ENCODE measurements at places on chromosomes 5 and 9. TPM values are rescaled to one million over a fixed set of nuclear protein-coding genes. Genes with fewer than 3 reads are reported as not detected.

The SCAMP1 gene
- polyA plus RNA-seq, result 151 TPM

The SLC27A6 gene
- 7.9 TPM for polyA plus RNA-seq

The SLC34A3 gene
- not detected for polyA plus RNA-seq

The ORM2 gene
- not detected for polyA plus RNA-seq

The PCDHGA6 gene
- 0.30 TPM for polyA plus RNA-seq

The NXNL2 gene
- not detected for polyA plus RNA-seq

The ERAP2 gene
- polyA plus RNA-seq, result not detected

The GRIN3A gene
- polyA plus RNA-seq, result 2.8 TPM

The RNF208 gene
- 5.0 TPM for polyA plus RNA-seq

The DNAH5 gene
- polyA plus RNA-seq, result 2.1 TPM

The WHRN gene
- polyA plus RNA-seq, result not detected

The DIPK1B gene
- 15.5 TPM for polyA plus RNA-seq

The INSL6 gene
- polyA plus RNA-seq, result 2.3 TPM

The SLC4A9 gene
- polyA plus RNA-seq, result 0.11 TPM

The BTNL9 gene
- polyA plus RNA-seq, result not detected

The RAD50 gene
- polyA plus RNA-seq, result 44.9 TPM

The ADAMTSL1 gene
- 2.9 TPM for polyA plus RNA-seq

The CAMLG gene
- 122 TPM for polyA plus RNA-seq

The PHF24 gene
- polyA plus RNA-seq, result 10.5 TPM

The LPCAT1 gene
- 6.9 TPM for polyA plus RNA-seq

The TTC16 gene
- polyA plus RNA-seq, result not detected

The PHYHD1 gene
- not detected for polyA plus RNA-seq

The GFM2 gene
- polyA plus RNA-seq, result 36.9 TPM
